ENCODE measurements at places on chromosomes 2 and 18.

DNA sequence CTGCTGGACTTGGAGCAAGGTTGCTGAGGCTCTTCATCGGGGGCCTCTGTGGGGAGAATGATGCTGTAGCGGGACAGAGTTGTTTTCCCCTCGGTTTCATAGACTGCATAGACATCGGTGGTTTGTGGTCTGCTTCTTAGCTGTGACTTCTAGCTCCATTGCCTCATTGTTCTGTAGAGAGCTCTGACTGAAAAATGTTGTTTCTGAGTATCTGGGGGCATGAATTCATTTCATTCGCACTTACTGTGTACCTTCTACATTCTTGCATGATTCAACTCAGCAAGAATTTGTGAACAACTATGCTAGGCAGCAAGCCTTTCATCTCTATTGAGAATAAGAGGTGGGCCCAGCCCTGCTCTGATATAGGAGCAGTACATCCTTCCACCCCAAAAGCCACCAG, 406.8 kb downstream of the NBAS start:
- no peak for DNase-seq

GRCh38 chr2:157375384-157375783, 49.8 kb upstream of the ERMN start:
- no peak for DNase-seq

GRCh38 chr2:238114331-238114841, 14.2 kb downstream of the ESPNL start:
- no peak for DNase-seq

GRCh38 chr2:197248623-197249022, 62.0 kb downstream of the ANKRD44 start:
- DNase-seq: no peak

Measured in NCI-H1417 (cell line).